Naive thymus-derived CD8-positive, alpha-beta T cell (primary cell): ENCODE measurements at places on chromosomes 2 and 18. TPM values are rescaled to one million over a fixed set of nuclear protein-coding genes. Genes with fewer than 3 reads are reported as not detected.

DNA sequence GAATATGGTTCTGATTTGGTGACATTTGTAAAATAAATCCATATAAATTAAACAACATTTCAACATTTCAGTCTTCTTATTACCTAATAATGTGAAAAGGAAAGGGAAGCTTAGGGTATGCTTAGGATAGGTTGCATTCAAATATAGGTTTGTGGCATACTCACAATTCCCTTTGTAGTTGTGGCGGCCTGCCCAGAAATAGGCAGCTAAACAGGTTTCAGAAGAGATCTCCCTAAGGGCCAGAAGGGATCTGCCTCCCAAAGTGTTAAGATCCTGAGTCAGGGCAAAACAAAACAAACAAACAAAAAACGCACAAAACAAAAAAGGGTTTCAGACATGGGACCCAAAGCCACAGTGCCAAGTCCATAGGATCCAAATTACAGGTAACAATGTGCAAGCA lies 41.4 kb upstream of the TCF7L1 start:
- DNase-seq, result no peak

GRCh38 chr2:72991439-72991725 lies 74.1 kb downstream of the EMX1 start:
- no peak for DNase-seq

PGAP1 gene
- 1.6 TPM for polyA plus RNA-seq

RAPGEF4 gene
- not detected for polyA plus RNA-seq
